ENCODE measurements at places on chromosomes 4 and X. TPM values are rescaled to one million over a fixed set of nuclear protein-coding genes. Genes with fewer than 3 reads are reported as not detected.

PPID gene
- 36.3 TPM for total RNA-seq

ERCC6L gene
- total RNA-seq, result 0.08 TPM

MAGEA6 gene
- not detected for total RNA-seq

IL21 gene
- not detected for total RNA-seq

GSX2 gene
- total RNA-seq, result not detected

SLC4A4 gene
- 21.2 TPM for total RNA-seq

VCX3B gene
- total RNA-seq, result not detected

PKD2 gene
- 11.6 TPM for total RNA-seq

LAMP2 gene
- 49.2 TPM for total RNA-seq

LRIT3 gene
- not detected for total RNA-seq

ETDA gene
- not detected for total RNA-seq

RNF150 gene
- 53.3 TPM for total RNA-seq

- no peak for DNase-seq
Observed at GRCh38 chr4:85854546-85854945, 379.6 kb downstream of the ARHGAP24 start.

DNA sequence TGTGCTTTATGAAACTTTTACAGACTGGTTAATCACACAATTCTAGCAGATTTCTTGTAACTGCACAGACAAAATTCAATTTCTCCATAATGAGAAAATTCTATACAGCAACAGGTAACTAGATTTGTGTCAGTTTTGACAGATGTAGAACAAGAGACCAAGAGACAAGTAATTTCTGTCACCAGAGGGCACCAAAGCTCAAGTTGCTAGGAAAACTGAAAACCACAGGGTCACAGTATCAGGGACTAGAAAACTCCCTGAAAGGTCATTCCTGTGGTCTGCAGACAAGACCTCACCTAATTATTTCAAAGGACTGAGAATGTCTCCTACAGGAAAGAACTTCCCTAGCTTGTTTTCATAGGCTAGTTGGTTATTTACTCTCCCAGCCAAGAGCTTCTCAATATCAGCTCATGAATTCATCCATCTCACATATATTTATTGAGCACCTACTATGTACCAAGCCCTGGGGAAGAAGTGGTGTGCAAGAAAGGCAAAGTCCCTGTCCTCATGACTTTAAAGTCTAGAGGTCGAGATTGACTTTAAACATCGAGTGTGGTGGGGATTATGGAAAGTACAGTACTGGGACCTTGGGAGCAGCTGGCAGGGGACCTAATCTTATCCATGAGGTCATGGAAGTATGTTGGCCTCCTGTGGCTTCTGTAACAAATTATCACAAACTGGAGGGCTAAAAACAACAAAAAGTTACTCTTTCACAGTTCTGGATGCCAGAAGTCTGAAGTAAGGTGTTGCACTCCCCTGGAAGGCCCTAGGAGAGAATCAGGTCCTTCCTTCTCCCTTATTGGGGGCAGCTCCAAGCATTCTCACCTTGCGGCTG is 47.8 kb upstream of the SETD7 start:
- DNase-seq, result no peak

- no peak for DNase-seq
Observed at GRCh38 chr4:179941911-179942310, 2301.3 kb upstream of the TENM3 start.

DNA sequence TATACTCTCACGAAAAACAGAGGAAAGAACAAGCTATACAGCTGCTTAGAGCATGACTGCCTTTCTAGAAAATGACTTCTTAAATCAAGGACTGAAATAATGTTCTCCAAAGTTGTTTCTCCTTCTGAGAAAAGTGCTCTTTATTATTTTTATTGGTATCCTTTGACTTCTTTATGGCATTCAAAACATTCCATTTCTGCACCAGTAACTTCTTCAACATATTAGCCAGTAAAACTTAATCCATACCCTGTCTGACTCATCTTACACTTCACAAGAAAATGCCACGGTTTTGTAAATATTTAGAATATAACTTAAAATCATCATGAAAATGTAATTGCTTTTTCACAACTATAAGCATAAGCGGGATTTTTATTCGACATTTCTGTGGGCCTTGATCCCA is 180.4 kb downstream of the NR3C2 start:
- DNase-seq, result no peak

- no peak for DNase-seq
Observed at GRCh38 chr4:113743690-113744089, 17.8 kb downstream of the CAMK2D start.

DNA sequence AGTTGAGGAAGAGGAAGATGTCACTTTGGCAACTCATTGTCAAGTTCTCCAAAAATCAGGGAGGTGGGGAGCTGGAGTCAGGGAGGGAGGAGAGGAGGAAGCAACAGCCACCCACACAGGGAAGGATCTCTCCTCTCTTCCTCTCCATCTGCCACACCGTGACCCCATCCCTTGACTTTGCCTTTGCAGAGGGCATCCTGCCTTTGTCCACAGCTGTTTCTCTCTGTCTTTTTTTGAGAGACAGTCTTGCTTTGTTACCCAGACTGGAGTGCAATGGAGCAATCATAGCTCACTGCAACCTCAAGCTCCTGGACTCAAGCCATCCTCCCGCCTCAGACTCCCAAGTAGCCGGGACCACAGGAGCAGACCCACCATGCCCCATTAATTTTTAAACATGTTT is 276.0 kb downstream of the SHOX start:
- no peak for DNase-seq

DNA sequence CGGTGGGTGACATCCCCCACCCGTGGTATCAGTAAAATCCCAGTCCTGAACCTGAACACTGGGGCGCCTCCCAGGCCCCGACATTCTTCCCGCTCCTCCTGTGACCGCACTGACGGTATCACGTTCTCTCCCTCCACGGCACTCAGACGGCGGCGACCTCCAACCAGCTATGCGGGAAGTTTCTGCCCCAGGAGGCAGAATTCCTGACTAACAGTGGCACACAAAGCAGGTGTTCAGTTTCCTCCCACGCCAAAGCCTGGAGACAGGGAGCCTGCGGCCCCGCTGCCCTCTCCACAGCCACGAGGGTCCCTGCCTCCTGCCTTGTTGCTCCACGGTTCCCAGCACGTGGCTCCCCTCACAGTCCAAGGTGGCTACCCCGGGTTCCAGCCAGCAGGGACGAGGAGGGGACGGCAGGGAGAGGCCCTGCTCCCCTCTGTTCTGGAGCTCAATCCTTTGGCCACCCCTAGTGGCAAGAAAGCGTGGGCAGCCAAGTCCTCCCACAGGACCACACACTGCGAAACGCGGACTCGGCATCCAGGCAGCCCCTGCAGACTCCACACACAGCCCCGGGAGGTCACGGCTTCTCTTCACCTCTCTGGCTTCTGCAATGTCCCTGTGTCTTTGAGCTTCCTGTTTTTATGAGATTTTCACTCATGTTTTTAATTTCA is 15.2 kb downstream of the CTBP1 start:
- DNase-seq, result peak; percentile 65

DNA sequence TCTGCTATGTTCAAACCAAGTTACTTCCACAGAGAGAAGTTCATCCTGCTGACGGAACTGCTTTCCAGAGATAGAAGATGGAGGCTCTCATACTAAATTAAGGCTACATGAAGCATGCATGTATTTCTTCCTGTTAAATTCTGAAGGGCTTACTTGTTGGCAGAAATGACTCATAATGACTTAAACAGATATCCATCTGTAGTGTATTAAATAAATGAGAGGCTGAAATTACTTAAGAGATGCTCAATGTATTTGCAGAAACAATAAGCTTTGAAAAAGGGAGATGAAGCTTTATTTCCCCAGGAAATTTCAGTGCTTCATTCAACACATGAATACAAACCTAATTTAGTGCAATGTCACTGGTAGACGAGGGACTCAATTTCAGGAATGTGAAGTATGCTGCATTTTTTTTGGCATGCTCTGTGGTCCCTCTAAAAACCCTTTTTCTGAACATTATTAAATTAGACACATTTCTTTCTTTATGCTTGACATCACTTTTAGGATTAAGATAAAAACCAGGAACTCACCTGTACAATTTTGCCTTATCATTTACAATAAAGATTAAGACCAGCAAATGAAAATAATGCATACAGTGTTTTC is 759.1 kb upstream of the POU3F4 start:
- no peak for DNase-seq

- no peak for DNase-seq
Observed at GRCh38 chr4:165385126-165385525, 6.3 kb downstream of the CPE start.

DNA sequence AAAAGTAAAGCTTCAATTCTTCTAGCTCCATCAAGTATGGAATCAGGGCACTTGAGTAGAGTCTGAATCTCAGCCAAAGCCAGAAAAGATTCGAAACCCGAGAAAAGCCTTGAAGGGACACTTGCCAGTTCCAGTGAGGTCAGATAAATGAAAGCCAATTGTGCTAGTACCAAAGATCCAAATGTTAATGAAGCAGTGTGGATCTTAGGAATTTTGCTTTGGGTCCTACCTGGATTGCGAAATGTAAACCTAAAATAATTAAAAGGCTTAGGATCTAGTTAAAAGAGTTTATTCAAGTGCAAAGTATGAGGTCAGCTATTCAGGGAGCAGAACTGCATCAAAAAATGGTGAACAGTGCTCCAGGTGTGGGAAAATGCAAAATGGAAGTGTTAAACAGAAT is 552.6 kb downstream of the NAP1L3 start:
- DNase-seq, result no peak

- no peak for DNase-seq
Observed at GRCh38 chr4:173038192-173038896, 130.3 kb upstream of the GALNT7 start.

- DNase-seq, result no peak
Observed at GRCh38 chr4:43296946-43297528, 404.5 kb downstream of the GRXCR1 start.

GRCh38 chrX:1138476-1139184 is 73.8 kb downstream of the CRLF2 start:
- no peak for DNase-seq

DNA sequence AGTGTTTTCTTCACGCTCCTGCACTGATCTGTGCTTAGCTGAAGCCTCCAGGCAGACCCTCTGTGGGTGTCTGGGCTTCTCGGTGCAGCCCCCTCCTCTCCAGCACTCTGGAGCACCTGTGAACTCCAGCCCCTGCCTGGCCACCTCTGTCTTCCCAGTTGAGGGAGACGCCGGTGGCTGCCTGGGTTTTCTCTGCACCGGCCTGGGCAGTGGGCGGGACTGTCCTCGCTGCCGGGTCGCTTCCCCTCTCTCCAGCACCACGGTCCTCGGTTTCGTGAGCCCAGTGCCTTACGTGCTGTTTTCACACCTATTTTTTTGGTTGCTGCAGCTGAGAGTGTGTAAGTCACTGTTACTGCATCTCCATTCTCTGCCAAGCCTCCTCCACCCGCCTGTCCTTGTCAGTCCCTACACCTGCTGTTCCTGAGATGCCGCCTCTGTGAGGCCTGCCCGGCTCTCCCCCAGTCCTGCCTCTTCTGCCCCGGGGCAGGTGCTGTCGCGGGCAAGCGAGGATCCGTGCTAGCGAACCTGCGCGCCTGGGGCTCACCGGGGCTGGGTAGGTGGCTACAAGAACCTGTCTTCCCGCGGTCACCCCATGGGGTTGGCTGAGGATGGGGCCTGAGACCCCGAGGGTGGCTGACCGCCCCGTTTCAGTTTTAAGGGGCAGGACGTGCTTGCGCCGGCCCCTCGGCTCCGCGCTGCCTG is 2.4 kb upstream of the FGFRL1 start:
- DNase-seq, result peak; percentile 69

- no peak for DNase-seq
Observed at GRCh38 chr4:137768196-137768595, 235.9 kb upstream of the PCDH18 start.

GRCh38 chr4:185269286-185269685 is 59.9 kb downstream of the SNX25 start:
- no peak for DNase-seq

DNA sequence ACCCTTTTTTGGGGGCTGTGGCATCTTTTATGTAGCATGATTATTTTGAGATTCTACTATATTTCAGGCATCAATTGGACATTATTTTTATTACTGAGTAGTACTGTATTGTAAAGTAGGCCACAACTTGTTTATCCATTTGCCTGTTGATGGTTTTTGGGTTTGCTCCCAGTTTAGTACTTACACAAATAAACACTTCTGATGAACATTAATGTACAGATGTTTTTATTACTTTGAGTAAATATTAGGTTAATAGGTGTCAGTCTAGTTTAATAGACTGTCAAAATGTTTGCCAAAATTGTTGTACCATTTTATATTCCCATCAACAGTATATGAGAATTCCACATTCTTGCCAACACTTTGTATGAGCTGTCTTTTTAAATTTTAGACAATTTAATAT is 214.9 kb upstream of the MAD2L1 start:
- DNase-seq, result no peak
